Upper lobe of left lung (tissue), 6 donors: ENCODE measurements at places on chromosomes 4 and X. TPM values are rescaled to one million over a fixed set of nuclear protein-coding genes. Genes with fewer than 3 reads are reported as not detected.
A peak's percentile ranks its signal among the peaks of the same experiment; 100 is the strongest.

SSX1 gene
- not detected for total RNA-seq

DNA sequence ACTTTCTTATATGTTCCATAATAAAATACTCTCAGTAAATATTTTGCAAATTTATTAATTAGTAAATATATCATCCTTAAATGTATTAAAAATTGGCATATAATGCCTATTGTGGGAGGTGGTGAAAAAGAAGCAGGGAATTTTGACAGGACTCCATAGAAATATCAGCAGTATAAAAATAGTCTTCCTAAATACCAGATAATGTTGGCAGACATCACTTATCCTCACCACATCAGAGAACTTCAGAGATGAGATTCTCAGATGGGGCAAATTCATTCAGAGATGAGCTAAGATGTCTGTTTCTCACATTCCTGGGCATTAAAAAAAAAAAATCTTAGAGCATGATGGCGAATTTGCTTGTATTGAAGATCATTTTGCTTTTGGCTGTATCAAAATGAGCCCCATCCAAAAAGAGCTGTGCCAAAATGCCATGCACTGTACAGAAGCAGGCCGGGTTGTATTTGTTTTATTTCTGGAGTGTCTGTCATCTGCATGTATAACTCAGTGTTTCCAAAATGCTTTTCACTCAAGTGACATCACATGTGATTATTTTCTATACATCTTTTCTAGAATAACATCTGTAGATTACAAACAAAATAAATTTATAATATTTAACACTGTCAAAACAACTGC is 41.7 kb downstream of the ATP8A1 start:
- DNase-seq, result no peak
- H3K27ac ChIP-seq, result no peak overlapping the region
- no peaks in the 10 kb centered on the region for H3K27me3 ChIP-seq
- no peaks in the 10 kb centered on the region for H3K36me3 ChIP-seq
- no peaks in the 10 kb centered on the region for H3K4me1 ChIP-seq
- H3K4me3 ChIP-seq, result no peak overlapping the region

HSFX4 gene
- not detected for total RNA-seq

GRCh38 chr4:2796849-2797544 is 4.1 kb downstream of the SH3BP2 start:
- no peak overlapping the region for H3K4me3 ChIP-seq
- H3K4me1 ChIP-seq, result peaks cover 94% of the 10 kb centered on the region
- no peak for DNase-seq
- H3K27me3 ChIP-seq, result no peaks in the 10 kb centered on the region
- H3K27ac ChIP-seq, result peak overlapping the region; percentile 94

BTC gene
- total RNA-seq, result 6.3 TPM

TRPC5OS gene
- not detected for total RNA-seq

DNA sequence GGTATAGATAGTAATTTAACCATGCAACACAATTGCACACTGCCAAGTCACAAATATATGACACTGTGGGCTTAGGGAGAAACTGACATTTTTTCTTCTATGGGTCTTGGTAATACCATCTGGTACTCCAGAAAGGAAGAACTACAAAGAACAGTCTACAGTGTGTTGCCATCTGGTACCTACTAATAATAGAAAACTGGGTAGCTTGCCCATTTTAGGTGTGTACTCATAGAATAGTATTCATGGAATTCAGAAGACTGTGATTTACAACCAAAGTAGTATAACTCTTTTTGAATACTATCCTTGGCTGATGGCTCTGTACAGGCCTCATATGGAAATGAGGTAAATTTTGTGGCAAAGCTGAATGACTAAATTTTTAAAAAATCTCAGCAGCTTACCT is 132.6 kb upstream of the RPS6KA6 start:
- no peak overlapping the region for H3K27ac ChIP-seq
- H3K4me3 ChIP-seq, result no peak overlapping the region
- no peaks in the 10 kb centered on the region for H3K4me1 ChIP-seq

GRCh38 chr4:110484029-110484428 is 8.1 kb downstream of the ENPEP start:
- H3K27me3 ChIP-seq, result no peaks in the 10 kb centered on the region
- no peak for DNase-seq
- no peak overlapping the region for H3K27ac ChIP-seq

SYP gene
- 2.1 TPM for total RNA-seq

LONRF3 gene
- total RNA-seq, result 34.9 TPM
